ENCODE measurements at places on chromosomes 4 and X.

DNA sequence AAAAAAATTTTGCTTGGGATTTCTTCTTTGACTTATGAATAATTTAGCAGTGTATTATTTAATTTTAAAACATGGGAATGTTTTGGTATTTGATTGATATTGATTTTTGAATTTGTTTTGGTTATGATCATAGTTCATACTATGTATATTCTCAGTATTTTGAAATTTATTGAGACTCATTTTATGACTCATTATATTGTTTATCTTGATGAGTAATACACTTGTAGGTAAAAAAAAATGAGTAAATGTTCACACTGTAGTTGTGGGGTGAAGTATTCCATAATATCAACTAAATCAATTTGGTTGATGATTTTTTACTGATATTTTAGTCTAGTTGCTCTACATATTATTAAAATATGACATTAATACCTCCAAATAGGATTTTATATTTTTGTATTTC is 1142.2 kb downstream of the ADGRL3 start:
- no peak for DNase-seq

DNA sequence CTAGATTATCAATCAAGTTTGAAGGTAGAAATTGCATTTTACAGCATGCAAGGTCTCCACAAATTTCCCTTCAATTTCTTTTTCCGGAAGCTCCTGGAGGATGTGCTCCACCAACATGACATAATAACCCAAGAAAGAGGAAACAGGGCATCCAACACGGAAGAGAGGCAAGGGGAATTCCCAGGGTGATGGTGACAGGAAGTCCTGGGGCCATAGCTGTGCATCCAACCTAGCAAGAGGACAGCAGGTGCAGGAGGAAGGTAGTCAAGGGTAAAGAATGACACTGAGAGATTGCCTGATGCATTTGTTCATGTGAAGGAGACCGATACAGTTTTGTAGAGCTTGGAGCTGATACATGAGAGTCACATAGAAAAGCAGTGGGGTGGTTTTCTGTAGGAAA is 115.7 kb upstream of the LSM6 start:
- no peak for DNase-seq

DNA sequence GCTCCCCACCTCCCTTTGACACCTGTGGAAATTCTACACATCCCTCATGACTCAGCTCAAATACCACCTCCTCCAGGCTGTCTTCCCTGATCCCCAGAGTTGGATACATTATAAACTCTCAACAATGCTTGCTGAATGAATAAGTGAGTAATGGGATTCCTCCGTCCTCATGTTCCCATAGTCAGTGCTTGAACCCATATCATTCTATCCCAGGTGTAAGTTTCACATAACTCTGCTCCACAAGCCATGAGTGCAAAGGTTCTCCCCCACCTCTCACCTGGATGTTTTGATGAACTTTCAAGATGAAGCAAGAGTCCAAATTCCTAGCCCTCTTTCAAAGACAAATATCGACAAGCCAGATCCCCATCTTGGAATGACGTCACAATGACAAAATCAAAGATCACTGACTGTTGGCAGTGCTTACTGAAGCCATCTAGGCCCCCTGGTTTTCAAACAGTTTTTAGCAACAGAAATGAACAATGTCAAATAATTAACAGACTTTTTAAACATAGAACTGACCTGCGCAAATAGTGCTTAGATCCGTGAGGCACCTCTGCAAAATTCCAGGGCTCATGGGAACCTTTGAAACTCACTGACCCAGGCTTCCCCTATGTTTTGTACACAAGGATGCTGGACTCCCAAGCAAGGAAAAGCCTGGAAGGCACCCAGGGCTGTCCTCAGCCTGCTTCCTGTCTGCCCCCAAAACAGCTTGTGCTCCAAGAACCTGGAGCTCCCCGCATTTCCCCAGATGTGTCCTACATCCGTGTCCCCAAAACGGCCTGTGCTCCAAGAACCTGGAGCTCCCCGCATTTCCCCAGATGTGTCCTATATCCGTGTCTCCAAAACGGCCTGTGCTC is 4.0 kb downstream of the SLC2A9 start:
- DNase-seq, result no peak

GRCh38 chr4:16158504-16158852 is 67.8 kb downstream of the TAPT1 start:
- DNase-seq, result no peak

DNA sequence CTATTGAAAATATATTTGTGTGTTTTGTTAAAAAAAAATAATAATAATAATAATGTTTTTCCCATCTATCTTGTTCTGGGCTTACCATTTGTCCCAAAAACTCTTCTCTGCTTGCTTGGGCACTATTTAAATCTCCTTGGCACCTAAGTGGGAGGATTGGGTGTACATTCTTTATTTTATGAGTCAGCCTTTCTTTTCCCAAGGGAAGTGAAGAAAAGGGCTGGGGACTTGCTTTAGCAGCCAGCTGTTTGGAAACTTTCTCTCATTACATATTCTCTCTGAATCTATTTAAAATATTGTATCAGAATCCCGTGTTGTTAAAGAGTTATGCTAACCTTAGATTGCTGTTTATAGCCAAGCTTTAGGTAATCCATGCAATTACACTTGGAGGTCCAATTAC is 2332.4 kb downstream of the ARAP2 start:
- DNase-seq, result no peak

- DNase-seq, result no peak
Observed at GRCh38 chr4:158622251-158622650, 49.4 kb downstream of the C4orf46 start.

DNA sequence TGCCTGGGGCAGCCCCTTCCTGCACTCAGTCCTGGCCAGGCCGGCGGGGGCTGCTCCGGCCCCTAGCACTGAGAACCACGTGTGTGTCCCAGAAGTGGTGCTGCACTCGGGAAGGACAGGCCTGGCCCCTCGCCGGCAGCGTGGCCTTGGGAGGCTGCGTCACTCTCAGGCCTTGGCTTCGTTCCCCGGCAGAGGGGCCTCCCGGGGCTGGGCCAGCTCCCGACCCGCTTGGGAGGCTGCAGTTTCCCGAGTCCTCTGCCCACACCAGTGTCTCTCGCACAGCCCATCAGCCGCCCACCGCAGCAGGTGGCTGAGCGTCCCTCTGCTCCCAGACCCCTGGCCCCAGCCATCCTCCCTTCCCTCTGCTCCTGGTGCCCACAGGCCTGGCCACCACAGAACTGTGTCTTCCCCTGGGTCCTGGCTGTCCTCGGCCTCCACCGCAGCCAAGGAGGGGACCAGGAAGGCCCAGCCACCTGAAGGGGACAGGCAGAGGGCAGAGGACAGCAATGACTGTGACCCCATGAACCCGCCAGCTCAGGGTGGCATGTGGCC is 10.9 kb upstream of the CPLX1 start:
- DNase-seq, result no peak

GRCh38 chr4:73453701-73454005 is 17.6 kb downstream of the AFP start:
- DNase-seq, result no peak
